WTC11 (cell line): ENCODE measurements at places on chromosomes 16 and 17.

GRCh38 chr16:86876499-86876898, 298.1 kb downstream of the FOXL1 start:
- no peak for DNase-seq

DNA sequence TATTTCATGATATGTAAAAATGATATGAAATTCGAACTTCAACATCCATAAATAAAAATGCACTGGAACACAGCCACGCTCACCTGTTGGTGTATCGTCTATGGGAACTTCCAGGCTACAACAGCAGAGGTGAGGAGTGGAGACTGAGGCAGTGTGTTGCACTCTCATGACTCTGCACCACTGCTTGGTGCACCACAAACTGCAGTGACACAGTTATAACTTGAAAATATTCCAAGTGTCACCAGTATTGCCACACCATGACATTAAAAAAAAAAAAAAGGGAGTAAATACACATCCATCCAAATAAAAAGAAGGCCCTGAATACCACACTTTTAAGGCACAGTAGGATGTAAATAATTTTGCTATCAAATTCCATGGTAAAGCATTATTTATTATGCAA, 34.4 kb downstream of the GNA13 start:
- DNase-seq: no peak

DNA sequence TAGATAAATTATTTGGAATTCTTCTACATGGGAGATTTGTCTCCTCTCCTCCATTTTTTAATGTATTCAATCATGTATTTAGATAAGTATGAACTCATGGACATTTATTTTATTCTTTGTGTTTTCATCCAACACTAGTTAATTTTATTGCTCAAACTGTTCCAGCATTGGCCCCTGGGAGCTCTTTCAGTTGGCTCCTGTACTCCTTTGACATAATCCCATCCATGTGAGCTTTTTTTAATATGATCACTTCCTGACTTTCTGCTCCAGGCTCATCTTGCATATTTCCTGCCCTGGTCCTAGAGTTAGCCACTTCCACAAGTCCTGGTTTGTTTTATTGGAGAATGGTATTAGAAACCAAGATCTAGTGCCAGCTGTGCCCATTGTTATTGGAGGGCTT, 419.0 kb upstream of the CDH11 start:
- DNase-seq: no peak

- DNase-seq: peak; percentile 51
These were observed 30.3 kb downstream of the CHD9NB start for GRCh38 chr16:53022374-53022773.

- DNase-seq: no peak
These were observed 5.1 kb upstream of the TRIM25 start for GRCh38 chr17:56918916-56919315.

- no peak for DNase-seq
These were observed 25.5 kb upstream of the SDK2 start for GRCh38 chr17:73669771-73670170.

DNA sequence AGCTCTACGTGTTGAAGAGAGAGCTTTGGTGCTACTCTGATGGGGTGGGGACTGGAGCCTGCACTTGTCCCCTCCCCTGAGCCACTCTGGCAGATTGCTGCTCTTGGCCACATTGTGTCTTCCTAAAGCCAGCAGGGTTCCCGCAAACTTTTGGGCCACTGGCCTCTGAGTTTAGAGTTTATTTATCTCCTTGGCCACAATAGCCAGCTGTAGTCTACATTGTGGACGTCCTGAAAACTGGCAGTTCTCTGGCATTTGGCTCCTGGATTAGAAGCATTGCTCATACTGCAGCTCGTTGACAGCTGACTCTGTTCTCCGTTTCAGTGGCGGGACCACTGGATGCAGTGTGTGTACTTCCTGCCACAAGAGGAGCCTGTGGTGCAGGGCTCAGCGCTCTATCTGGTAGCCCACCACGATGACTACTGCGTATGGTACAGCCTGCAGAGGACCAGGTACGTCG, 34.6 kb downstream of the PRMT7 start:
- DNase-seq: no peak

- DNase-seq: no peak
These were observed 72.0 kb downstream of the ANKRD11 start for GRCh38 chr16:89418352-89418751.

DNA sequence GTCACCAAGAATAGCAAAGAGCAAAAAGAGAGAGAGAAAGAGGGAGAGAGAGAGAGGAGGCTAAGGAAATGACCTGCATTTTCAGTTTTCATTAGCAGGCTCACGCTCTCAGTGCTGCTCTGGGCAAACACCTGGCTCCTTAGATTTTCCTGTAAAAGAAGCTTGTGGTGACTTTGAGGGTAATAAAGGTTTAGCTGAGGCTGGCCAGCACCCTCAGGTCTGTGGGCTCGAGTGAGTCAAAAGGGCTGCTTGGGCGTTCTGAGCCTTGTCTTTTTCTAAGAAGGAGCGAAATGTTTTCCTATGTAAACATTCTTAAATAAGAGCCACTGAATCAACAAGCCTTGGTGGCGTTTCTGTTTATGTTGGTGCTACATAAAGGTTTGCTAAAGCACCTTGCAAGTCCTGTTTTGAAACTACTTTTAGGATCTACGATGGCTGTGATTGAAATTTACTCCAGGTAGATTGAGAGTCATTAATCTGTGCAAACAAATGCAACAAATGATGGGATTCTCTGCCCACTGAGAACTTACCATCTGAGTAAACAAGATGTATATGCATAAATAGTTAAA, 38.8 kb downstream of the SHISA6 start:
- no peak for DNase-seq
